Activated CD4-positive, alpha-beta T cell treated with anti-CD3 and anti-CD28 coated beads, Interleukin-2, amount 10 ng/mL, durations not matched to agents 7 days and 5 days (primary cell): ENCODE measurements at places on chromosomes 6 and 20. TPM values are rescaled to one million over a fixed set of nuclear protein-coding genes. Genes with fewer than 3 reads are reported as not detected.

DNA sequence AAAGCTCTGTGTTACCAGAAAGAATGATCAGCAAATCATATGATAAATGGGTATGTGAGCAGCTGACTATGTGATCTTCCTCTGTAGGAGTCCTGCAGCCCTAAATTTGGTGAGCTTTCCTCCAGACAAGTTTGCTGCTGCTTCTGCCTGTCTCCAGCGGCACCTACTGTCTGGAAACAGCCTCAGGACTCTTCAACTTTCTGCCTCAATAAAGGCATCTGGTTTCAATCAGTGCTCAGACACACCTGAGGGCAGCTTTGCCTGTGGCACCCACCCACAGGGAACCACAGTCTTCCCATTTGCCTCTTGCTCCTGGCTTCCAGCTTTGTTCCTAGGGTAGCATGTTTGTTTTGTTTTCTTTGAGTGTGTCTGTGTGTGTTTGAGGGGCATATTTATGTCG, 727.9 kb upstream of the MAN1A1 start:
- DNase-seq, result no peak
- H3K4me1 ChIP-seq, result no peaks in the 10 kb centered on the region
- no peak overlapping the region for H3K27ac ChIP-seq
- H3K4me3 ChIP-seq, result no peak overlapping the region

The ZNF217 gene
- 99.7 TPM for total RNA-seq

DNA sequence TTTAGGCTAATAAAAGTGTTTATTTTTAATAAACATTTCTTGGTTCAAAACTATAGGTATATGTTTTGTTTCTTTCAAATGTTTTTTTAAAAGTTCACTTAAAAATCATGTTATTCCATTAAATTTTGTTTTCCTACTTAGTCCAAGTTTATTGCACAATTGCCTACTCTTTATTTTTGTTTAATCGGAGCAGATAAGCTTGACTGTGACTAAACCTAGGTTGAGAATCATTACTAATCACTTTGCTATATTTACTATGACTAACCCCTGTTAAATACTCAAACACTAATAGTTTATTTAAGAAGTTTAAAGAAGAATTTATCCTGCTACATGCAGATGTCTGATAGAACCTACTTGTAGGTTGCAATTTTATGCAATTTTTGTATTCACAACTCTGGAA, 18.8 kb downstream of the MAP3K4 start:
- H3K36me3 ChIP-seq, result peaks cover 6% of the 10 kb centered on the region
- H3K27me3 ChIP-seq, result no peaks in the 10 kb centered on the region
- DNase-seq, result no peak
- H3K4me3 ChIP-seq, result no peak overlapping the region
- H3K27ac ChIP-seq, result no peak overlapping the region

- H3K36me3 ChIP-seq, result peaks cover 24% of the 10 kb centered on the region
- H3K27ac ChIP-seq, result no peak overlapping the region
- DNase-seq, result no peak
- no peaks in the 10 kb centered on the region for H3K27me3 ChIP-seq
- peaks cover 45% of the 10 kb centered on the region for H3K4me1 ChIP-seq
Measured at GRCh38 chr6:4781967-4782575, 5.9 kb downstream of the CDYL start.

The MICA gene
- total RNA-seq, result 10.5 TPM

The SLC35F1 gene
- total RNA-seq, result not detected

GRCh38 chr20:37480919-37481318, 40.1 kb upstream of the NNAT start:
- H3K4me3 ChIP-seq, result no peak overlapping the region
- no peaks in the 10 kb centered on the region for H3K36me3 ChIP-seq
- H3K27me3 ChIP-seq, result peaks cover 24% of the 10 kb centered on the region
- no peaks in the 10 kb centered on the region for H3K4me1 ChIP-seq

The RPS6KA2 gene
- 4.0 TPM for total RNA-seq

The GJA1 gene
- not detected for total RNA-seq

DNA sequence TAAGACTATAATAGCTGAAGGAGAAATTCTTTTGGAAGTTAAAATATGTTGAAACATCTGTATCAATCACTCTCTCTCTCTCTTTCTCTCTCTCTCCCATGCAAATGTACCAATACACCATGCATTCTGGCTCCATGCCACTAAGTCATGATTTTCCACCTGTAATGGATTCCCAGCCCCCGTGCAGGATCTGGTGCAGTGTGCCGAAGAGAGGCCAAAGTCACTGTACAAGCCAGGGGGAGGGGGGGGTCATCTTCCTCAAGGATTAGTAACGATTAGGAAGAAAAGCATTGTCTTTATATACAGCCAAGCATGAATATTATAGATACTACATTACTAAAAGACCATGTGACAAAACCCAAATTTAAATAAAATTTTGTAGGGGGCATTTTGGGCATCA, 725.1 kb downstream of the KIF16B start:
- H3K27ac ChIP-seq, result no peak overlapping the region
- no peaks in the 10 kb centered on the region for H3K4me1 ChIP-seq

GRCh38 chr6:33822575-33823395, 19.0 kb upstream of the MLN start:
- peaks cover 5% of the 10 kb centered on the region for H3K27me3 ChIP-seq
- peaks cover 9% of the 10 kb centered on the region for H3K4me1 ChIP-seq

The AVP gene
- not detected for total RNA-seq

DNA sequence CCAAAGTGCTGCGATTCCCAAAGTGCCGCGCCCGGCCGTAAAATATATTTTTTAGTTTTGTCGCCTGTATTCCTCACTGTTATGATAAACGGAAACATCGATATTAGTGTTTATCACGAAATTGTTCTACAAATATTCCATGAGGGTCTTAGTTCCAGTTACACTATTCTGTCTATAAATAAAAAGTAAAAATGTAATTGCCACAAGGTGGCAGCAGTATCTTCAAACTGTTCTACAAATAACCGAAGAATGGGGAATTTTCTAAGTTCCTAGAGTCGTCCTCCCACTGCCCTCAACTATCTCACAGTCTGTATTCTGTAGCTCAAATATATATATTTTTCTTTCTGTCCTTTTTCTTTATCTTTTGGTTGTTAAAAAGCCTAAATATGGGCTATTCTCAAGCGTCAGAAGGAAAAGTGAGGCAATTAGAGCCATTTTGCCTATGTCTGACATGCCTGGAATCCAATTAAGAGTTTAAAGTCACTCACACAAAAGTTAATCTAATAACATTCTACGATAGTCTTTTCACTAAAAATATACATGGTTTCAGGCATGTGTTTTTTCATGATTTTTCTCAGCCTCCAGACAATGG, 14.2 kb upstream of the FAM162B start:
- no peak for DNase-seq
- H3K27ac ChIP-seq, result no peak overlapping the region
- H3K27me3 ChIP-seq, result peaks cover 11% of the 10 kb centered on the region
- no peaks in the 10 kb centered on the region for H3K36me3 ChIP-seq
- no peaks in the 10 kb centered on the region for H3K4me1 ChIP-seq

- peak; percentile 27 for DNase-seq
- H3K4me1 ChIP-seq, result peaks cover 27% of the 10 kb centered on the region
- no peaks in the 10 kb centered on the region for H3K27me3 ChIP-seq
- peaks cover 1% of the 10 kb centered on the region for H3K36me3 ChIP-seq
- H3K4me3 ChIP-seq, result peak overlapping the region; percentile 86
Measured at GRCh38 chr6:2990248-2990931, 9.3 kb upstream of the NQO2 start.

- H3K27me3 ChIP-seq, result no peaks in the 10 kb centered on the region
- no peaks in the 10 kb centered on the region for H3K4me1 ChIP-seq
- no peak overlapping the region for H3K4me3 ChIP-seq
- no peak for DNase-seq
- no peak overlapping the region for H3K27ac ChIP-seq
Measured at GRCh38 chr20:53801609-53802370, 208.2 kb upstream of the ZNF217 start.

DNA sequence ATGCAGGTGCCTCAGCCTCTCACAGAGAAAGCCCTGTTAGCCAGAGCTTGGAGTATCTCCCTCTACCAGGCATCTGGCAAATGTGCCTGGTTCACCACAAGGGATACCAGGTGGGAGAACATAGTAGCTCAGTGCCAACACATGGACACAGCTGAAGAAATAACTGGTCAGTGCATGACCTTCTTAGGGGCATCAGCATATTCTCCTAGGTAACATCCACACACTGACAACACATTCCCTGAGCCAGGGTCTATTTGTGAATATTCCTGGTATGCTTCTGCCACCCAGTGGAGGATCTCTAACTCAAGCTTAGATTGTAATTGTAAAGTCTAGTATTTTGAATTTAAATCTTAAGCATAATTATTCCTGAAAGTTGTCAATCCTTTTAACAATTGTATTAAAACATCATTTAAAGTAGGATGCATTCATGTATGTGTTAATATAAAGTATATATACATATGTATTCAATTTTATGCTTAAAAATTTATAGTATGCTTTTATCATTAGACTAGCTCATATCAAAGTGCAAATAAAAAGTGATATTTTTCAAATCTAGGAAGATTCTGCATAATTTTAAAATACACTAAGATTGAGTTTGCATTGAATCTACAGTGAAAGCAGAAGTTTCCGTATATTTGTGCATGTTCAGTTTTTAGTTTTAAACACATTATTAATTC, 45.3 kb upstream of the COL21A1 start:
- H3K27ac ChIP-seq, result no peak overlapping the region
- no peak overlapping the region for H3K4me3 ChIP-seq
- DNase-seq, result no peak
- no peaks in the 10 kb centered on the region for H3K36me3 ChIP-seq

DNA sequence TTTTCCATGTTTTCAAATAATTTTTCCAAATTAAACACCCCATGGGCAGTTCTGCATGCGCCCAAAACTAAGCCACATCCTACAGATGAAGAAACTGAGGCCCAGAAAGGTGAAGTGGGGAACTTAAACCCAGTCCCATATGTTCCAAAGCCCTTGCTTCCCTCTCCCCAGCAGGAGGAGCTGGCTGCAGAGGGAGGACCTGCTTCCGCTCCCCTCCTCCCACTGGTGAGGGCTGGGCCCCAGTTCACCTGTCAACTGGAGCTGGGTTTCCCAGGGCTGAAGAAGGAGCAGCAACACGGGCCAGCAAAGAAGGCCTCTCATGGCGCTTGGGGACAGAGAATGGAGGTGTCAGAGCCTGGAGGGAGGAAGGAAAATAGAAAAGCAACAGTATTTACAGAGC, 1.4 kb upstream of the RBPJL start:
- no peaks in the 10 kb centered on the region for H3K36me3 ChIP-seq
- no peak overlapping the region for H3K27ac ChIP-seq
- DNase-seq, result no peak
- H3K4me3 ChIP-seq, result no peak overlapping the region
- H3K27me3 ChIP-seq, result peaks cover 29% of the 10 kb centered on the region

DNA sequence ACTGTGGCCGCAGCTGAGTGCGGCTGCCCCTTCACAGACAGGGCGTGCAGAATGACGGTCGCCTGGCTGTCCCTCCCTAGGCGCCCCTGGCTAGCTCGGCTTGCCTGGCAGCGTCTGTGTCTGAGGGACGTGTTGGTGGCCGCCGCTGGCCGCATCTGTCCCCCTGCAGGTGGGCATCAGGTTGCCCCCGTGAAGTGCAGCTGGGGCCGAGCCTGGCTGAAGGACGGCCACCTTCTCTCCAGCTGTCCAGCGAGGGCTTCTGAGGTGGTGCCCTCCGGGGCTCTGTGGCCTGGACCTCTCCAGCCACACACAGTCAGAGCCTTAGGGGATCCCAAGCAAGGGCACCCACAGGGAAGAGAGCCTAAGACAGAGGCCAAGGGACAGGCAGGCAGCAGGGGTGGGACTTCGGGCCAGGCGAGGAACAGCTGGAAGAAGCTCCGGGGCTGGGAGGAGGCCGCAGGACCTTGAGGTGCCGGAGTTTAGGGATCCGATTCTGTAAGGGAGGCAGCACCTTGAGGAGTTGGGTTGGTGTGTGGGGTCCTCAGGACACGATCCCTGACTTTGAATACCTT, 89.0 kb upstream of the EPB41L1 start:
- no peak for DNase-seq
- peak overlapping the region; percentile 77 for H3K4me3 ChIP-seq
- H3K36me3 ChIP-seq, result no peaks in the 10 kb centered on the region
- H3K4me1 ChIP-seq, result peaks cover 10% of the 10 kb centered on the region
- H3K27me3 ChIP-seq, result peaks cover 29% of the 10 kb centered on the region
- no peak overlapping the region for H3K27ac ChIP-seq

The BMP7 gene
- not detected for total RNA-seq

The LHFPL5 gene
- total RNA-seq, result not detected

DNA sequence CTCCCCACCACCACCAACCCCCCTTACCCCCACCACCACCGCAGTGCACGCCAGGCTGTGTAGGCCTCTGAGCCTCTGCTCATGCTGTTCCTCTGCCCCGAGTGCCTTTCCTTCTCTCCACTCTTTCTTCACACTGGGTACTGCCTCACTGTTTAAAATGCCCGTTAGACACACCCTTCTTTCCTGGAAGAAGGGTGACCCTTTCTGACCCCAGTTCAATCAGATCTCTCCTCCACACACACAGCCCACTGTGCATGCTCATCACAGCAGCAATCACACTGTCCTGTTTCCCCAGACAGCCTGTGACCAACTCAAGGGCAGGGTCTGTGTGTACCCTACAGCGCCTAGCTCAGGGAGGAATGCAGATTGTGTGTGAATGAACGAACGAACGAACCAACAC, 10.0 kb downstream of the TMEM74B start:
- no peaks in the 10 kb centered on the region for H3K4me1 ChIP-seq
- no peak overlapping the region for H3K27ac ChIP-seq
- H3K36me3 ChIP-seq, result peaks cover 14% of the 10 kb centered on the region
- no peak for DNase-seq
- no peaks in the 10 kb centered on the region for H3K27me3 ChIP-seq

- DNase-seq, result no peak
- no peak overlapping the region for H3K4me3 ChIP-seq
- H3K27me3 ChIP-seq, result peaks cover 5% of the 10 kb centered on the region
- no peaks in the 10 kb centered on the region for H3K36me3 ChIP-seq
Measured at GRCh38 chr6:70298068-70298467, 4.8 kb downstream of the COL9A1 start.

- H3K36me3 ChIP-seq, result no peaks in the 10 kb centered on the region
- H3K4me1 ChIP-seq, result peaks cover 6% of the 10 kb centered on the region
- H3K27me3 ChIP-seq, result peaks cover 5% of the 10 kb centered on the region
- no peak overlapping the region for H3K4me3 ChIP-seq
Measured at GRCh38 chr6:150119173-150119572, 23.7 kb upstream of the PPP1R14C start.

The WFDC10B gene
- total RNA-seq, result not detected

The RSPH4A gene
- 0.19 TPM for total RNA-seq

- peaks cover 12% of the 10 kb centered on the region for H3K36me3 ChIP-seq
- peaks cover 31% of the 10 kb centered on the region for H3K4me1 ChIP-seq
- peaks cover 7% of the 10 kb centered on the region for H3K27me3 ChIP-seq
- no peak for DNase-seq
Measured at GRCh38 chr20:40880063-40880728, 148.4 kb upstream of the TOP1 start.

DNA sequence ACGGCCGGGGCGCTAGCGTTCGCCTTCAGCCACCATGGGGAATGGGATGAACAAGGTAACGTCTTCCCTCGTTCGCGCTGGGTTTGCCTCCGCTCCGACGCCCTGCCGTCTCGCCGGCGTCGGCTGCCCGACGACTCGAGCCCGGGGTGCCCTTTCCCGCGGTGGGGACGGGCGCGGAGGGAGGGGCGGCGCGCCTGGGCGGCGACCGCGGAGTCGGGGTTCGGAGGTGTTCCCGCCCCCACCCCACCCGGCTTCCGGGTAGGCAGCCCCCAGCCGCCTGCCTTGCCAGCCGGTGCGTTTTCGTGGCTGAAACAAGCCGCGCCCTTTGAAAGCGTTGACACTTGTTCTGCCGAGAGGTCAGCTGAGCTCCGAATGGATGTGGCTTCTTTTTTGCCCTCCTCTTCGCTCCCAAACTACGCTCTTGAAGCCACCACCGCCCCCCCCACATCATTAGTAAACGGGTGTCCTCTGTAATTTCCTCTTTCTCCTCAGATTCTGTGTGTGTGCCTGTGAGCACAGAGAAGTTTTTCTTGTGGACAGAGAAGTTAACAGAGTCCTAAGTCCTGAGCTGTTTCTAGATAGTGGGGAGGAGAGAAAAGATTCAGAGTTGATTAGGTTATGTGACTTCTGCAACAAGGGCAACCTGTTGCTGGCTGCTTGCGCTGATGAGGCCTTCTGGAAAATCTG, 362 bp downstream of the DUSP22 start:
- peaks cover 57% of the 10 kb centered on the region for H3K4me1 ChIP-seq
- DNase-seq, result peak; percentile 90
- H3K27me3 ChIP-seq, result no peaks in the 10 kb centered on the region
